ENCODE measurements at places on chromosomes 6 and 20. TPM values are rescaled to one million over a fixed set of nuclear protein-coding genes. Genes with fewer than 3 reads are reported as not detected.

DNA sequence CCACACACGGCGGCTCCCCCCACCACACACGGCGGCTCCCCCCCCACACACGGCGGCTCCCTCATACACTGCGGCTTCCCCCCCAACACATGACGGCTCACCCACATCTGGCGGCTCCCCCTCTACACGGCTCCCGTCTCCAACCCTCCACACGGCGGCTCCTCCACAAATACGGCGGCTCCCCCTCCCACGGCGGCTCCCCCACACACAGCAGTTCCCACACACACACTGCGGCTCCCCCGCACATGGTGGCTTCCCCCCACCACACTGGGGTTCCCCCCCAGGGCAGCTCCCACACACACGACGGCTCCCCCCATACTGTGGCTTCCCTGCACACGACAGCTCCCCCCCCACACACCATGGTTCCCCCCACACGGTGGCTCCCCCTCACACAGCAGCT, 98.0 kb downstream of the TTLL2 start:
- no peak for DNase-seq

DNA sequence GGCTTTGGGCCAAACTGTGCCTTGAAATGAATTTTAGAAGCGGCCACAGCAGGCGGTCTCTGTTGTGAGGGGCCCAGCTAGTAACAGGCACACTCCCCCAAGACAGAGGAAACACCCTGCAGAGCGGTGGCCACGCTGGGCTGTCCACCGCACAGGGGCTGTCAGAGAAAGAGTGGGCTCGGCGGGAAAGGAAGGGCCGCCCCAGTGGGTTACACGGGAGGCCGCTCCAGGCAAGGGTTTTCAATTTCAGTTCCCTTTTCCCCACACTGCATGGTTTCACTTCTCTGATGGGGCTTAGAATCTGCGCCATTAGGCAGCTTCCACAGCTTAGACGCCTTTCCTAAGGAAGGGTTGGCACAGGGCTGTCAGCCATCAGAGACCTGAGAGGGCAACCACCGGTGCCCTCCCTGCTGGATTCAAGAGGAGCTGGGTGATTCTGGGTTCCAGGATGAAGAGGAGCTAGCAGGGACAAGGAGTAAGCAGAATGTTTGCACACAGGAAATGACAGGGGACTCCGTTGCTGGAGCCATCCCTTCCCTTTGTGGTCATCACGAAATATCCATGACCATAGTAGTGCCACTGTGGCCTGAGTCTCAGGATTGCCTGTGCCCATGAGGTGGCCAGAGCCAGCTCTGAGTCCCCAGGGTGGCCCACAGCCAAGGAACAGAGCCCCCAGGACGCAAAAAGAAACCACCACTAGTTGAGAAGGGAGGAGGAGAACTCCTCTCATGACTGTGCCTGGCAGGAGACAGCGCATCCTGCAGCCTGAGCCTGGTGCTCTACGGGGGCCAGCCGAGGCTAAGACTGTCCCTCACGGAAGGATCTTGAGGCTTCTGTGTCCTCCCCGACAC, 282.7 kb downstream of the NRN1 start:
- DNase-seq: peak; percentile 62

DNA sequence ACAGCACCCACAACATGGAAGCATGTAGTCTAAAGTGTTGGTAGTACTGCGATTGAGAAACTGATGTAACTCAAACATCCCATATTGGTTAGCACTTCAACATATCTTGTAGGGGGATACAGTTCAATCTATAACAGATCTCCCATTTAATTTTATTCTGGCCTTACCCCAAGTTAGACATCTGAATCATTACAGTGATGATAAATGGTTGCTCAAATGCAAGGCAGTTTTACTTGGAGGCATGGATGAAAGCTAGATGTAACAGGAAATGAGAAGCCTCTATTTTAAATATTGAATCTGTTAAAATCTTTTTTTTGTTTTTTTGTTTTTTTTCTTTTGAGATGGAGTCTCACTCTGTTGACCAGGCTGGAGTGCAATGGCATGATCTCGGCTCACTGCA, 44.2 kb upstream of the FAM50B start:
- DNase-seq: no peak

- no peak for DNase-seq
Observed at GRCh38 chr20:31449511-31450414, 9.3 kb downstream of the DEFB123 start.

The NFATC2 gene
- total RNA-seq: 65.0 TPM

Data from activated CD4-positive, alpha-beta T cell treated with anti-CD3 and anti-CD28 coated beads, Interleukin-2, amount 10 ng/mL, durations not matched to agents 24 days and 14 days (primary cell).